ENCODE measurements at places on chromosomes 5 and 9.

GRCh38 chr5:139648205-139649081 lies at the start of gene CXXC5:
TSS of gene CXXC5 (plus strand) at chr5:139648349. CDS start at chr5:139680524, 32,175 bp downstream.
- DNase-seq: peak; percentile 63

DNA sequence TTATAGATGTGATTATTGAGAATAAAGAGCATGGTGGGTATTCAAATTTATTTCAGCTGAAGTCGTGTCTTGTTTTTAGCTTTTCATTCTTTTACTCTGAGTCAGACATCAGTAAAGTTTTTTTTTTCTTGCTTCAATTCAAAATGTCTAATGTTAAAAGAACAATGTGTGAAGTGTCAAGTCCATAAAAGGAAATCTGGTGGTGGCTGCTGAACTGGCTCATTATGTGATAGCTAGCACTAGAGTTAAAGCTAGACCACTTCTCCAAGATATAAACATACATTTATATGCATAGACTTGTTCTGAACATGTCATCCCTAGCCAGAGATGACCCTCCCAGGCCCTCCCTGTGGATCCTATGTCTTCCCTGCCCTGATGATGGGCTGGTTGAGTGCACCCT lies 338.3 kb downstream of the RAB3C start:
- DNase-seq: no peak

- DNase-seq: no peak
Observed at GRCh38 chr9:84151640-84152039, 171.0 kb downstream of the RMI1 start.

- no peak for DNase-seq
Observed at GRCh38 chr5:35134278-35135030, 86.7 kb upstream of the AGXT2 start.

DNA sequence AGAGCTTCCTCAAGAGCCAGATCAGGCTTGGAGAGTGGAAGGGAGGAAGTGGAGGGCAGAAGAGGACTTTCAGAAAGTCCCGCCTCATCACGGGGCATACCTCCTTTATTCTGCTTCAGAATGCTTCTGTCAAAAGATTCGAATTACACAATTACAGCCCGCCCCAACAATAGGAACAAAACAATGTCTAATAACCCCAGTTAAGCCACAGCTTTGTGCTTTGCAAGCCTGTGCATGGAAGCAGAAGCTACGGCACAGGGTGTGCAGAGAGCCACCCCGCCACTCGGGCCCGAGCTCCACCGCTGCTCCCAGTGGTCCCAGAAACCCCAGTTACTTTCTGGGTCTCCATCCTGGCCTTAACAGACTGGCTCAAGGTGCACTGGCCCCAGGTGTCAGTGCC lies 23.5 kb downstream of the HNRNPH1 start:
- DNase-seq: no peak

Measured in activated CD4-positive, alpha-beta T cell treated with anti-CD3 and anti-CD28 coated beads for 48 hours (primary cell).